Common myeloid progenitor, CD34-positive (primary cell): ENCODE measurements at places on chromosomes 6 and 20.

GRCh38 chr6:53929041-53929820 is 134.4 kb downstream of the LRRC1 start:
- no peak for DNase-seq

DNA sequence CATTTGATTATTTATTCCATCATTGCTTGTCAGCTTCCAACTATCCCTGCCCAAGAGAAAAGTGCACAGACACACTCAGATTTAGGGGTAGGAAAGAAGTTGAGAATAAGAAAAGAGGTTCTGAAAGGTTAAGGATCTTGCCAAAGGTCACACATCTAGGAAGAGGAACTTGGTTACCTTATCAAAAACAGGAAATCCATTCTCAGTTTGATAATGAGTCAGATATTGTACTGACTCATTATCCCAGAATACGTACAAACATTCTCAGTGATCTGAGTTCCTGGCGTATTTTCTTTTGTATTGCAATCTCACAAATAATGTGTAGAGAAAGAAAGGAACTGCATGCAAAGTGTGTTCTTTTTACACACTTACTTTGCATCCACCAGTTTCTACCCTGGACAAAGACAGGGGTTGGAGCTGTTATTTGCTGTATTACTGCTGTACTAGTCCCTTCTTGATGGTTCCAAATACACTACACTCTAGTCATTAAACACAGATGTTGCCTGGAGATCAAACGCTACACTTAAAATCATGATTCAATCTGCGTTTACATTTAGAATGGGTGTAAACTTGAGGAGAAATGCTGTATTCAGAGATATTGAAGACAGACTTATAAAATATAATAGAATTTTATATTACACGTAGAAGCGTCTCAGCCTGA is 545.7 kb downstream of the PRKN start:
- peak; percentile 87 for DNase-seq

DNA sequence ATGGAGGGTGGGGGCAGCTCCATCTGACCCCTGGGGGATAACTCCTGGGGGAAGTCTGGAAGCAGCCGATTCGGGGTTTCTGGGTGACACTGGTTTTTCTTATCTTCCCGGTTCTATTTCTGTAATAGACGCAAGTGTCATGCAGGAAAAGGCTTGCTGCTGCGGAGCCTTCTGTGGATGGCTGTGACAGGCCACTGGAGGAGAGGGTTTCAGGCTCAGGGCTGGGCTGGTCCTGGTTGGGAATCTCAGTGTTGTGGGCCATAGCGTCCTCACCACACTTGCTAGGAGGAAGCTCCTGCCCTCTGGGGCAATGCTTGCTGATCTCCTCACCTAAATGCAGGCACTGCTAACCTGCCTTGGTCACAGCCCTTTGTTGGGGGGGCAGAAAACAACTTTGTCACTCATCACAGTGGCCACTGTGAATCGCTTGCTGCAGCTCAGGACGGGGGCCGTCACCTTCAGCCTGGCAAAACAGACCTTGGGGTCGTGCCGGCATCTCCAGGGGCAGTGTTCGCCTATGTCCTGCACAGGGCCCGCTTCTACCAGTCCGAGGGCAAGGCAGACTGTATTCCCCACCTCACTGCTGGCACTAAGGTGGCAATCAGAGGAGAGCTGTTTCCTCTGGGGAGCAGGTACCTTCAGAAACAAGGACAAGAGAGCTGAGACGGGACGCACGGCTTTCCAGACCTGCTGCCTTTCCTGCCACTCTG is 4.4 kb upstream of the TUBB1 start:
- no peak for DNase-seq

- no peak for DNase-seq
These were observed 1.9 kb upstream of the TPD52L2 start for GRCh38 chr20:63863021-63863797.

- DNase-seq, result no peak
These were observed 5.8 kb downstream of the GATA5 start for GRCh38 chr20:62470001-62470400.

DNA sequence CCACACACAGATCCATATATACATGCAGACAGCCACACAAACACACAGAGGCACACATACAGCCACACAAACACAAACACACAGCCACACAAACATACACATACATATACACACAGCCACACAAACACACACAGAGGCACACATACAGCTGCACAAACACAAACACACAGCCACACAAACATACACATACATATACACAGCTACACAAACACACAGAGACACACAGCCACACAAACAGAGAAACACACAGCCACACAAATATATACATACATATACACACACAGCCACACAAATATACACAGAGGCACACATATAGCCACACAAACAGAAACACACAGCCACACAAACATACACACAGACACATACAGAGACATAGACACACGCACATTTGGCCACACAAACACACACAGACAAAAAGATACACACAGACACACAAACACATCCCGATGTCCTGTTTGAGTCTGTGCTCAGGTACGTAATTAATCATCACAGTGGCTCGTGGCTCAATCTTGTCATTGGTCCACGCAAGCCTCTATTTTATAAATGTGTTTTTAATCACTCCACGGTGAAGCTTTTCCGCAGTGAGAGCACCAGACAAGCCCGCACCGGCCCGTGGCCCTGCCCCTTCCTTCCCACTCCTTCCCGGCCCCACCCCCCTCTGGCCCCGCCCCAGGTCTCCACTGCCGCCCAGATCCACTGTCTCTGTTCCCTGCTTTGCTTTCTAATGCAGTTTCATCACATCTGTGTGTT is 135.3 kb downstream of the CDH4 start:
- no peak for DNase-seq
